Memory B cell (primary cell): ENCODE measurements at places on chromosomes 13 and 19.

- peaks cover 14% of the 10 kb centered on the region for H3K4me1 ChIP-seq
- peak overlapping the region; percentile 76 for H3K4me3 ChIP-seq
- no peak overlapping the region for H3K27ac ChIP-seq
- H3K27me3 ChIP-seq = peaks cover 6% of the 10 kb centered on the region
Measured at GRCh38 chr13:29935309-29935981, 85.0 kb upstream of the UBL3 start.

DNA sequence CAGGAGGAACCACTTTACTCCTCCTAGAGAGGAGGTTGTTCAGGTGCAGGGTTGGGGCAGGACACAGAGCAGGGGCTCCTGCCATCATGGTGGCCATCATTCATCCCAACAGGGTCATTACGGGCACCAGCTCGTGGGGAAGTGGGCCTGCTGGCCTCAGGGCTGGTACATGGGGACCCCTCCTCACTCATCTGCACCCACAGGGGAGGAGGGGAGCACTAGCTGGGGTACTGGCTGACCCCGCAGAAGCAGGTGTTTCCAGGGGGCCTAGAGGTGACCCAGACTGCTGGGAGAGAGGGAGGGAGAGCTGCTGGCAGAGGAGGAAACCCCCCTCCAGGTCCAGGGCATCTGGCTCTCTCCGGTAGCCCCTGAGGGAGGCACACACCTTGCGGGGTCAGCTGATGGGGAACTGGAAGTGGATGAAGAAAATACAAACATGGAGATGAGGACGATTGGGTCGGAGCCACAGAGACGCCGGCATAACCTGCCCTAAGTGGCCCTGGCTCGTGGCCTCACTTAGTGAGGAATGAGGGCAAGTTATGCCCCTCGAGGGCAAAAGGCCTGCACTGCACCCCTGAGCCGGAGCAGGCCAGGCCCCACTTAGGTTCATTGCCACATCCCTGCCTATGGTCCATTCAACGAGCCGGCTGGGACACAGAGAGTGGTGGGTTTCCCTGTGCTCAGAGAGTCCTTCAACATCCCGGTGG lies 76.2 kb downstream of the SOX1 start:
- no peaks in the 10 kb centered on the region for H3K36me3 ChIP-seq
- H3K4me3 ChIP-seq = no peak overlapping the region
- no peak overlapping the region for H3K27ac ChIP-seq
- H3K27me3 ChIP-seq = peaks cover 2% of the 10 kb centered on the region

DNA sequence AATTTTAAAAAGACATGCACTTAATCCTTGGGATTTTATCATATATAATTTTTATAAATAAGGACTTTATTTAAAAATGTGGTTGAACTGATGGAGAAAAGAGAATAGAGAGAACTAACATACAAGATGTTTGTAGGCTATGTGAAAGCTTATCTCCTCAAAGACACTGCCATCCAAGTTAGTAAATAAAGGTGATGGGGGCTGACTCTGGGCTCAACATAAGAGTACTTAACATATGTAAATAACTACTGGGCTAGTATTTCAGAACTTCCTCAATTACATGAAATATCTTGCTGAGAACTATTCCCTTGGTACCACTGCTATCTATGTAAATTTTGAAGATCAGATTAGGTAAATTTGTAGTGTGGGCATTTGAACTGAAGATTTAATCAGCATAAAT lies 1017.3 kb upstream of the PCDH20 start:
- H3K4me3 ChIP-seq = no peak overlapping the region
- H3K4me1 ChIP-seq = no peaks in the 10 kb centered on the region
- no peaks in the 10 kb centered on the region for H3K27me3 ChIP-seq

GRCh38 chr19:58395220-58395978 lies at the start of gene RNF225:
TSS of gene RNF225 (plus strand) at chr19:58395656. CDS start at chr19:58396090, 434 bp downstream.
- no peak within 1 kb of the TSS for H3K4me3 ChIP-seq
- H3K27ac ChIP-seq = peak within 1 kb of the TSS; percentile 31
- peaks cover 27% of the 10 kb centered on the region for H3K36me3 ChIP-seq

DNA sequence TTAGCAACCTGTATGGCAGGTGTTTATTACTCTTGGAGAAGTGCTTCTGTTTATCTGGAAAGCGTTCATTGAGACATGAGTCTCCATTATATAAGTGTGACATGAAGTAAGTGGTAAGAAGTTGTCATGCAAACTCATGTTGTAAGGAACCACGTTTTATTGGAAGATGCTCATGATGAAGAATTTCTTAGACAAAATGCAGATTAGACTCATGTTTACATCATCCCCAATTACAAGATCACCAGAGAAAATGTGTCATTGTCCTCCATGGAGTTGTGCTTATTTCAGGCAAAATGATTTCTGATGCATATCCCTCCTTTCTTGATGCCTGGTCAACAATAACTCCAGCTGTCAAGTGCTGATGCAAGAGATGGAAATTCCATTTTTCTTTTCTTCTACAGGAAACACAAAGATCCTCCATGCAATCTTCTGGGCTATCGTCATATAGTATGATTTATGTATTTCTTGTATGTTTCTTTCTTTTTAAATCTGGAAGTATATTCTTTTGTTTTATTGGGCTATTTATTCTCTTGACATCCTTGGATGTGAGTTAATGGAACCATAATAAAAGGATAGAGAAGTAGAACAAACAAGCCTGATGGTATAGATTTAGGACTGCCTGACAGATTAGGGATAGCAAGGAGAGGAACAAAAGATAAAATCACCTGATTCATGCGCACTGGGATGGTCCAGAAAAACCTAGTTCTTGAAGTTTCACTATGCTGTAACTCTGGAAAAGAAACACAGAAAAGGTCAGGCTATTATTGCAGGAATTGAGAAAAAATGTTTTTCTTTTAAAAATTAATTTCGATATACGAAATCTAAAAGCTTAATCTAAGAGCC lies 50.7 kb upstream of the DIAPH3 start:
- H3K36me3 ChIP-seq = no peaks in the 10 kb centered on the region
- no peak for DNase-seq
- peaks cover 3% of the 10 kb centered on the region for H3K27me3 ChIP-seq

- no peak for DNase-seq
- no peak overlapping the region for H3K27ac ChIP-seq
- H3K36me3 ChIP-seq = no peaks in the 10 kb centered on the region
- H3K27me3 ChIP-seq = no peaks in the 10 kb centered on the region
Measured at GRCh38 chr13:33958964-33959363, 141.0 kb downstream of the RFC3 start.

DNA sequence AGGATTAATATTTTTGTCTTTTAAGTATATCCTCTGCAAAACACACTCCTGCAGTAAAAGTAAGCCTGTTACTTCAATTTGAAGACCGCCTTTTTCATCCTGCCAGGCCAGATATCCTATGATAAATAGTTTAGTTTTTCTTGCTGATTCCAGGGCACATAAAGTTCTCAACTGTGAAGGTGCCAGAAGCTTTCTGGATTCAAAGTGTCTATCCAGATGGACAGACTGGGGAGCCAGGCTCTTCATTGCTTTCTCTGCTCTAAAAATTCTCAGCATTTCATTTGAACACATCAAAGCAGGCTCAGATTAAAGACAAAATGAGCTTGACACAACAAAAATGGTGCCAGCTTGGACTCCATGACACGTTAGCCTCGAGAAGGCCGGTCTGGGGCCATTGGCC lies 53.6 kb upstream of the UBL3 start:
- DNase-seq = no peak
- H3K27ac ChIP-seq = no peak overlapping the region
- no peaks in the 10 kb centered on the region for H3K36me3 ChIP-seq
- peaks cover 6% of the 10 kb centered on the region for H3K4me1 ChIP-seq
- no peak overlapping the region for H3K4me3 ChIP-seq

DNA sequence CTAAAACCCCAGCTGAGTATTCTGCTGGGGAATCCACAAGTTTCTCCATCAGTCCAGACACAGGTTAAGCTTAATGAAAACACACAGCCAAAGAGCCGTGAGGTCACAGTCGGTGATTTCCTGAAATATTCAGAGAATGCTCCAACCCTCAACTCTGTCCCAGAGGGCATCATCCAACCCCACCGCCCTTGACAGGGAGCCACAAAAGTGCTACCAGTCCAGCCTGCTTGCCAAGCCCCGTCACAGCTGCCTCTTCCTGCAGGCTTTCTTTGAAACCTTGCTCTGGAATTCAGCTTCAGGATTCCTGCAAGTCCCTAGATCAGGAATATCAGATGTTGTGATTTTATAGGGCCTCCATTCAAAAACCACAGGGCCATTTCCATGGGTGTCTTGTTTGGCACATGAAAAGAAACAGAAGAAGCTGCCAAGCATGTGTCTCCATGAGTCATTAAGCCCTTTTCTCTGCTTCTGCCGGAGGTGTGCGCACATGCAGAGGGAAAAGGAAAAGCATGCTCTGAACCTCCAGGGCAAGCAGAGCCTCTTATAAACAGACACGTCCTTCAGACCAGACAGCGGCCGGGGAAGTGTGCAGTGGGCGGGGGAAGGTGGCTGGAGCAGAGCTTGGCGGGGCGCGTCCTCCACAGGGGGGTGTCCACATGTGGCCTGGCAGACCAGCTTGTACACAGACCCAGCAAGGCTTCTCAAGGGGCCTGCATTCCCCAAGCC lies 164.7 kb downstream of the KATNAL1 start:
- no peak overlapping the region for H3K4me3 ChIP-seq
- peaks cover 17% of the 10 kb centered on the region for H3K27me3 ChIP-seq
- no peak overlapping the region for H3K27ac ChIP-seq
- no peak for DNase-seq
- H3K4me1 ChIP-seq = peaks cover 32% of the 10 kb centered on the region
